ENCODE measurements at places on chromosomes 7 and 10. TPM values are rescaled to one million over a fixed set of nuclear protein-coding genes. Genes with fewer than 3 reads are reported as not detected.

The AMZ1 gene
- polyA plus RNA-seq, result 0.05 TPM

DNA sequence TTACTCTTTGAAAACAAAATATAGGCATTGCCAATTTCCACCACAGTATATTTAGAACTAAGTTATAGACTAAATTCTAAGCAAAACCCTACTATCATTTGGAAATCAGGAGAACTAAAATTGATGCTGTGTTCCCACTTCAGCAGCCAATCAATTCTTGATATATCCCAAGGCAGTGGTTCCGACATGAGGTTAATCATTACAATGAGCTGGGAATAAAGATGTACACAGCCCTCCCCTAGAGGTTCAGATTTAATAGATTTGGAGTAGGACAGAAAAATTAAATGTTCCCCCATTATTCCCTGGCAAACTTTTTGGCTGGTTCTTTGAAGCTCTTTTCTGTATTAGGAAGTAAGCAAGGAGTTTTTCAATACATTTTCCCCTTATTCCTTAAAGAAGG lies 15.1 kb downstream of the ZNF800 start:
- DNase-seq, result no peak

DNA sequence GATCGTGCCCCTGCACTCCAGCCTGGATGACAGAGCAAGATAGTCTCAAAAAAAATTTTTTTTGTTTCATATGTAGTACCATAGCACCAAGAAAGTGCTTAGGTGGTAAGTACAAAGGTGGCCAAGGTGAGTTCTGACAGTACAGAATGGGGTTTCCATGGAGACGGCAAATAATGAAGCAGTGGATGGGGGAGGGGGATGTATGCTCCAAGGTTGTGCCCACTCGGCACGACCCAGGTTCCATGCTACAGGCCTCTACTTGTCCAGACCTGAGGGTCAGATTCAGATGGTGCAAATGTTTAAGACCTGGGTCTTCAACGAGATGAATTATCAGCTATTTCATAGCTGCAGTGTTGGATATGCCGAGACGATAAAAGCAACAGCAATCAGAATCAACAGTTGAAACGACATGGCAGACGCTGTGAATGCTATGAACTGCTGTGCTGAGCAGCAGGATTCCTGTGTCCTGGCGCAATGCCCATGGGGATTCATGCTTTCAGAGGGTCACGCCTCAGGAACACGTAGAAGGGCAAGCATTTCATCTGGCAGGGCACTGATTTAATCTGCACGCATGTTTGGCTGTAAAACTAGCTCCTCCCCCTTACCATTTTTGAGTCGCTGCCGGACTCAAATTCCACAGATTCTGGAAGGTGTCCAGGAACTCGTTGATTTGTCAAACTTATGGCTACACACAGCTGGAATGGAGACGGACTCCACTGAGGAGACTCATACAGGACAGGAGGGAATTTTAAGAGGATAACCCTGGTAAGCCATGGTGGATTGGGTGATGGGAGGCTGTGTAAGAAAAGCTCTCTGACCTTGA lies 256.5 kb downstream of the FRMD4A start:
- DNase-seq, result peak; percentile 81

- DNase-seq, result no peak
These were observed 95.9 kb downstream of the PDE1C start for GRCh38 chr7:31974351-31974750.

The THSD7A gene
- polyA plus RNA-seq, result 5.7 TPM

DNA sequence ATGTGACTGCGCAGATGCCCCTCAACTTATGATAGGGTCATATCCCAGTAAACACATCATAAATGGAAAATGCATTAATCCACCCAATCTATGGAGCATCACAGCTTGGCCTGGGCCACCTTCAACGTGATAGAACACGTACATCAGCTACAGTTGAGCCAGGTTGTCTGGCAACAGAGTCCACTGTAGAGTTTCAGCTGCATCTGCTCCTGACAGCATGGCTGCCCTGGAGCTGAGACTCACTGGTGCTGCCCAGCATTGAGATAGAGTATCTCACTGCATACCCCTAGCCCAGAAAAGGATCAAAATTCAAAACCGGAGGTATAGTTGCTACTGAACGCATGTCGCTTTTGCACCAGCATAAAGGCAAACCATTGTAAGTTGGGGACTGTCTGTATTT lies 437.7 kb upstream of the MKI67 start:
- no peak for DNase-seq

The DLX6 gene
- polyA plus RNA-seq, result not detected

GRCh38 chr7:140033036-140033435 lies 29.7 kb downstream of the PARP12 start:
- no peak for DNase-seq

DNA sequence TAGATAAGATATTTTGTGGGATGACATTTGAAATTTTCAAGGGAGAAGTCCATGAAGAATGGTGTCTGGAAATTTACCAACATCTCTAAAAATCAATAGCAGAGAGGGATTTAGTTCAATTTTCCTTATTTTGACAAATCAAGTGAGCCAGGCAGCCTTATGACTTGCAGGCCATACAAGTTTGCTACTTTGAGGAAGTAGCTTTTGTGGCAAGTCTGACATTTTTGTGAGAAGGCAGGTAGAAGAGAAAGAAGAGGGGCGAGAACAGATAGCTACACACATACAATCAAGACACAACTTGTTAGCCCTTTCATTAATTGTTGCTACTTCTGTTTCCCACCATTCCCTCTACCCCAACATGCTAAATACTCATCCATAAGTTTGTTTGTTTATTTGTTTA lies 74.5 kb upstream of the OIT3 start:
- DNase-seq, result no peak

DNA sequence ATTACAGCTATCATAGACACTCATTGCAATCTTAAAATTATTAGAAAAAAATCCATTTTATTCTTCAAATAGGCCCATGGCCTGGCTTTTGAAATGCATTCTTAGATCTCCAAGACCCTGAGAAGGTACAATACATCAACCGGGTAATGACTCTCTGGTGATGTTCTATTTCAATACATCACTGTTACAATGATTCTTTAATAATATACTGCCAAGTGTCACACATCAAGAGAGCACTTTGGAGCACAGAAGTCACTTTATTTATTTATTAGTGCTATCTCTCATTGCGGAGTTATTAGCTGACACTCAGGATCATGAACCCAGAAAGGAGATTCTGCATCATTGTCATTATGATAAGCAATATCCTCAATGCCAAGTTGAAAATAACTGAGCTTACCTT lies 748.5 kb upstream of the MBL2 start:
- DNase-seq, result no peak

- DNase-seq, result no peak
These were observed 41.2 kb downstream of the TNS3 start for GRCh38 chr7:47540387-47541350.

DNA sequence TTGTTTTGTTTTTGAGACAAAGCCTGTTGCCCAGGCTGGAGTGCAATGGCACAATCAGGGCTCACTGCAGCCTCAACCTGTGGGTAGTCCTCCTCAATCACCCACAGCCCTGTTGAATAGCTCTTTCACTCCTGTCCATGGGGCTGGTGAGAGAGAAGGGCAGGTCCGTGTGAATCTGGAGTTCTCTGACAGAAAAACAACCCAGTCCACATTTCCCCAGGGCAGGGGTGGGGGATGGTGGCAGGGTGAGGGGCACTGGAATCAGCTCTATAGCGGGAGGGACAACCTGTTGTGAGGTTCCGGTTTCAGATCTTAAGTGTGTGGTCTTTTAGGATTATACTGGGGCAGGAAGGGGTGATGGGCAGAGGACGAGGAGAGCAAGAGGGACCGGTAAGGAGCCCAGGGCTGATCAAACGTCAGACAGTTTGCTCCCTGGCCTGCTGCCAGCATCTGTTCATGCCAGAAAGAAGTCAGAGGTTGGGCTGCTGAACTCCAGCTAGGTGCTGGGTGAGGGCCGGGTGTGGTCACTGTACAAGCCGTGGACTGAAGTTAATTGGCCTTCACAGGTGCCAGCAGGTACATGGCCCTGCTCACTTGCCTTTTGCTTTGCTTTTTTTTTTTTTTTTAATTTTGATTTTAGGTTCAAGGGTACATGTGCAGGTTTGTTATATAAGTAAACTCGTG lies 33.2 kb upstream of the MKRN1 start:
- DNase-seq, result peak; percentile 66

The DNAH11 gene
- polyA plus RNA-seq, result 0.01 TPM

- no peak for DNase-seq
These were observed 390.3 kb downstream of the MAGI2 start for GRCh38 chr7:79063019-79063698.

The FAM13C gene
- polyA plus RNA-seq, result not detected

The IGF2BP3 gene
- polyA plus RNA-seq, result 30.1 TPM

The SLC13A1 gene
- not detected for polyA plus RNA-seq

- no peak for DNase-seq
These were observed 232.4 kb upstream of the KLF14 start for GRCh38 chr7:130966246-130967009.
